ENCODE measurements at places on chromosomes 3 and 15.

DNA sequence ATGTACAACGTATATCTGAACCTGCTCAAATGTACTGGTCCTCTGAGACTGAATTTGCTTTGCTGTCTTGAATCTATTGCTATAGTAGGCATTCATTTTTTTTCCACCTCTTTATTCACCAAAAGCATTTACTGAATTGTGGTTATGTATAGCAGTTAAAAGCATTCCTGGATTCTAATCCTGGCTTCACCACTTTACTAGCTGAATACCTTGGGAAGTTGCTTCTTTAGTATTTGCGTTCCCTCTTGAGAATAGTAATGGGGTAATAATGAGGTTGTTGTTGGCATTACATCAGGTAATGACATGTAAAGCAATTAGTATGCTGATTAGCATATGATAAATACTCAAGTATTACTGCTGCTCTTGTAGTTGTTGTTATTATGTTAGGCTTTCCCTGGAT is 29.1 kb downstream of the MEF2A start:
- no peak for DNase-seq

GRCh38 chr3:148737104-148737530 is 39.4 kb downstream of the AGTR1 start:
- DNase-seq, result no peak

DNA sequence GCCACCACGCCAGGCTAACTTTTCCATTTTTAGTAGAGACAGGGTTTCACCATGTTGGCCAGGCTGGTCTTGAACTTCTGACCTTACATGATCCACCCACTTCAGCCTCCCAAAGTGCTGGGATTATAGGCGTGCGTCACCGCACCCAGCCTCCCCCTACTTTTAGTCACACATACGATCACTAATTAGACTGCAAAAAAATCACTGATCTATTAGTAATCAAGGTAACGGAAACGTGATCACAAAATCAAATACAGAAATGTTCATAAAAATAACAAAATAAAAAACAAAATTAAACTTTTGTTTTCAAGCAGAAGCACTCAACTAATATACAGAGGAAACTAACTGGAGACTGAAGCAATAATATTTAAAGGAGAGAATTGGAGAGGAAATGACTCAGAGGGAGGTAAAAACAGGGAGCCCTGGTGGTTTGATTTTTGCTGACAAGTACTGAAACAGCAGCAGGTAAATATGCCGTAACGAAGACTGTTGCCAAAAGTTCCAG is 4.6 kb downstream of the WDR53 start:
- no peak for DNase-seq

- no peak for DNase-seq
Observed at GRCh38 chr3:116040152-116040551, 405.1 kb downstream of the LSAMP start.

GRCh38 chr15:91311986-91312385 is 211.9 kb downstream of the SV2B start:
- DNase-seq, result no peak

GRCh38 chr3:15796331-15796730 is 1.4 kb downstream of the ANKRD28 start:
- DNase-seq, result no peak

DNA sequence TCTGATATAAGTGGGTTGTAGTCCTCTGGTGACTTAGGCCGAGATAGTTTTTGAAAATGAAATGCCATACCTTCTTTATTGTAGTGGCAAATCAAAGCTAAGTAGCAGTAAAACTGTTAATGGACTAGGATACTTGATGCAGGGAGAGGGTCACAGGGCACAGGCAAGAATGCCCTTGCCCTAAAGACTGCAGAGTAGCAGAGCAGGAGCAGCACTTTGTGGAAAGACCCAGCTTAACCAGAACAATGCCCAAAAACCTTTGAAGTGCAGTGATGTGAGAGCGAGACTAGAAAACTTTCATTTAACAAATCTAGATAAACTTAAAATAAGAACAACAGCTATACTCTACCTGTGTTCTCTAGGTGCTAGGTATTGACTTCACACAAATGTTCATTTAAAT is 121.9 kb downstream of the MBNL1 start:
- no peak for DNase-seq

- DNase-seq, result peak; percentile 79
Observed at GRCh38 chr3:193805448-193805847, 212.4 kb downstream of the OPA1 start.

- DNase-seq, result no peak
Observed at GRCh38 chr3:44661189-44661588, 12.7 kb downstream of the ZNF35 start.

- no peak for DNase-seq
Observed at GRCh38 chr3:81216192-81216591, 545.3 kb downstream of the GBE1 start.

DNA sequence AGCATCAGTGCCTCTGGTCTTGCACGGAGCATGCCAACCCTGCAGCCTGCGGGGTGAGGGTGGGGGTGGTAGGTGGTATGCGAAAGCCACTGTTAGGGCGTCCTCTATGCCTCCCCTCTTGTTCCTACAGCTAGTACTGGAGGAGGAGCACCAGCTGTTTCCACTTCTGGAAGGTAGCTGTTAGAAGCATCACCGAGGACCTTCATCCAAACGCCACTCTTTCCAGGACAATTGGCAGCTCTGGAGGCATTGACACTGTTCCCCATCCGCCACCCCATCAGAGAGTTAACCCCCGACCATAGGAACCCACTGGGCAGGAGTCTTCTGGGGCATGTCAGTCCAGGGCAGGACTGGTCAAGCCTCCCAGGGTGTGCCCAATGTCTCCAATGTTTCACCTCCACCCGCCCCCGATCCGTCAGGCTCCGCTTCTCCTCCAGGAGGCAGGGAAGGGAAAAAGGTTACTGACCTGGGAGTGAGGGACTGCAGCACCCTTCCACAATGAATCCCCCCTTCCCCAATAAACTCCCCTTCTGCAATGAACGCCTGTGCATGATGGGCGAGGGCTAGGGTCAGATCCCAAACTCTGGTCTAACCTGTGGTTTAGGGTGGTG is 487 bp downstream of the DUOX2 start:
- no peak for DNase-seq

DNA sequence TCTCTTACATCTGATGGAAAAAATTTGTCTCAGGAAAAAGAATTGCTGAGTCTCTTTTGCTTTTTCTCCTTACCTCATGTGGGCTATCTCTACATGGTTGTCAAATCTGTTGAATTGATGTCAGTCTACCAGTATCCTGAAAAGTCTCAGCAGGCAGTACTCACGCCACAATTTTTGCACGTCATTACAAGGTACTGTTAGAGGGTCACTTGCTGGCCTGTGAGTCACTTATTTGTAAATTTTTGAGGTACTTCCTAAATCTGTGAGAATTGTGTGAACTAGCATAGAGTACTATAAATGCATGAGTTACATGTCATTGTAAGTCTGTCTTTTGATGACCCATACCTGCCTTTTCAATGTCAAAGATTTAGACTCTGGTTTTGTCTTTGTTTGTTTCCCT is 15.9 kb downstream of the HPS3 start:
- DNase-seq, result no peak

DNA sequence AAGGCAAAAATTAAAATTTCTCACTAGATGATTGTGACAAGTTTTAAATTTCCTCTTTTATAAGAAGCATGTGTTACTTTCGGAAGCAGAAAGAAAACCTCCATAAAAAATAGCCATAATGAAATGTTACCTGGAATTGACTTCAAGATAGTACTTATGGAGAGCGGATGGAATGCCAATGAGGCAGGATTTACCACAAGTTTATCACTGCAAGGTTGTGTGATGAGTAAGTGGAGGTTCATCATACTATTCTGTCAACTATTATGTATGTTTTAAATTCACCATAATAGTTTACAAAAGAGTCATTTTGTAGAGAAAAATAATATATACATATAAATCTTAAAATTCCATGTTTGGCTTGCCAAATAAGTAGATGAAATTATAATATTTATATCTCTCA is 230.3 kb downstream of the SCAPER start:
- DNase-seq, result no peak

GRCh38 chr15:58748852-58749531 is 515 bp downstream of the ADAM10 start:
- DNase-seq, result peak; percentile 48

DNA sequence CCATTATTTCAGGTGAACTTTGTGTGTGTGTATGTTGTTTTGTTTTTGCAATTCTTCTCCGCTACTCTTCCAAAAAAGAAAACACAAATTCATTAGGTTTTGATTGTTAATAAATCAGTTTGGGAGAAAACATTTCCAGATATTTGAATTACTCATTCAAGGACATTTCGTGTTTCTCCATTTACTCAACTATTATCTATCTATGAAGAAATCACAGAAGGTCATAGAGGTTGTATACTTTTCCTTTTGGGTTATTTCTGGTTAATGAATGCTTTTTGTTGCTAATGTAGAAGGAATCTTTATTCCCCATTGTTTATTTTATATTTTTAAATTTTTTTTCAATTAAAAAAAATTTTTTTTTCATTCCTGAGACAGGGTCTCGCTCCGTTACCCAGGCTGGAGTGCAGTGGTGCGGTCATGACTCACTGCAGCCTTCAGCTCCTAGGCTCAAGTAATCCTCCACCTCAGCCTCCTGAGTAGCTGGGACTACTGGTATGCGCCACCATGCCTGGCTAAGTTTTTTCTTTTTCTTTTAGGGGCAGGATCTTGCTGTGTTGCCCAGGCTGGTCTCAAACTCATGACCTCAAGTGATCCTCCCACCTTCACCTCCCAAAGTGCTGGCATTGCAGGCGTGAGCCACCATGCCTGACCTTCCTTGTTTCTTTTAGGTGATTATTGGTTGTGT is 28.4 kb downstream of the IGF1R start:
- no peak for DNase-seq

DNA sequence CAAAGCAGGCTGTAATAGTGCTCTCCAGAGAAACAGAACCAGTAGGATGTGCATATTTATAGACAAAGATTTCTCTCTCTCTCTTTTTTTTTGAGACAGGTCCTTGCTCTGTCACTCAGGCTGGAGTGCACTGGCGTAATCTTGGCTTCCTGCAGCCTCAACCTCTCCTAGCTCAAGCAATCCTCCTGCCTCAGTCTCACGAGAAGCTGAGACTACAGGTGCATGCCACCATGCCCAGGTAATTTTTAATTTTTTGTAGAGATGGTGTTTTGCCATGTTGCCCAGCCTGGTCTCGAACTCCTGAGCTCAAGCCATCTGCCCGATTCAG is 67.1 kb upstream of the CHD2 start:
- DNase-seq, result no peak

- DNase-seq, result peak; percentile 0
Observed at GRCh38 chr3:46717447-46718231, at the start of gene PRSS50. TSS of gene PRSS50 (minus strand) at chr3:46717869. CDS start at chr3:46717824, 45 bp downstream.

GRCh38 chr15:49901321-49901720 is 217.7 kb downstream of the ATP8B4 start:
- no peak for DNase-seq

DNA sequence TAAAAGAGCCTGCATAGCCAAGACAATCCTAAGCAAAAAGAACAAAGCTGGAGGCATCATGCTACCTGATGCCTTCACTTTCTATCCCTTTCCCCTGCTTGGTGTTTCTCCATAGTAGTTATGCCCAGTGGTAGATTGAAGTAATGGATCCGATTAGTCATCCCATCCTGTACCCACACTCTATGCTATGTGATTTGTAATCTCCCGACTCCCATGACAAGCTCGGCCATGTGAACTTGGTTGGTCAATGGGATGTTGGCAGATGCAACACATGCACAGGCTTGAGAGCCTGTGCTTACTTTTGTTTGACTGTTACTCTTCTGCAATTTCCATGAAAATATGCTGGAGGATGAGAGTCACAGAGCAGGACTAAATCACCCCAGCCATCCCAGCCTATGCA is 334.9 kb upstream of the DPH6 start:
- no peak for DNase-seq

- DNase-seq, result no peak
Observed at GRCh38 chr15:79455361-79455760, 23.2 kb downstream of the MINAR1 start.

DNA sequence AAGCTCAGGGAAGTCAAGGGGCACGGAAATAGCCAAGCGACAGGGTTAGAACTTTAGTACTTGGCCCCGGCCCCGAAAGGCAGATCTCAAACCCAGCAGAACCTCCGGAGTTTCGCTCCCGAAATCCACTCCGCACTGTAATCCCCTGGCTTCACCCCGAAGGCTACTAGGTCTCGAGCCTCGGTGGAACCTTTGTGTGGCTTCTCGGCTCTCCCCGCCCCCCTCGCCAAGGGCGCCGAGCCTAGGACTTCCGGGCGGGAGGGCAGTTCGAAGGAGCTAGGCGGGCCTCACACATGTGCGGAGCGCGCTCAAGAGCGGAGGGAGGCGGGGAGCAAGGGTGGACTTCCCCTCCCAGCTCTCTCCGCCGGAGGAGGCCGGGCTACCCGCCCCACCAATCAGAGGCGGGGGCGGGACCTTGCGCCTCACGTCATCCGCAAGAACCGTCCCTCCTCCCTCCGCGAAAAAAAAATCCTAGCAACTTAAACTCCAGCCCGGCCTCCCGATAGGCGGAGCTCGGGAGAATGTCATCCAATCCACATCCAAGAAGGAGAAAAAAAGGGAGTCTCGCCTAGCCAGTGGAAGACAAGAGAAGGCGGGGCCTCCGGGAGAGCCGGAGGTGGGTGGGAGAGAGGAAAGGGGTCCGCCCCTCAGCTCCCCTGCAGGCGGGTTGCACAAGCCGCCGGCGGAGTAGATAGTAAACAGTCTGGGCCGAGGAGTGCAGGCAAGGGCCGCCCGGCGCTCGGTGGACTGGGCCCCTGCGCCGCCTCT is 2.4 kb upstream of the SIN3A start:
- DNase-seq, result peak; percentile 87

GRCh38 chr3:65830948-65831732 is 207.6 kb downstream of the MAGI1 start:
- DNase-seq, result no peak

DNA sequence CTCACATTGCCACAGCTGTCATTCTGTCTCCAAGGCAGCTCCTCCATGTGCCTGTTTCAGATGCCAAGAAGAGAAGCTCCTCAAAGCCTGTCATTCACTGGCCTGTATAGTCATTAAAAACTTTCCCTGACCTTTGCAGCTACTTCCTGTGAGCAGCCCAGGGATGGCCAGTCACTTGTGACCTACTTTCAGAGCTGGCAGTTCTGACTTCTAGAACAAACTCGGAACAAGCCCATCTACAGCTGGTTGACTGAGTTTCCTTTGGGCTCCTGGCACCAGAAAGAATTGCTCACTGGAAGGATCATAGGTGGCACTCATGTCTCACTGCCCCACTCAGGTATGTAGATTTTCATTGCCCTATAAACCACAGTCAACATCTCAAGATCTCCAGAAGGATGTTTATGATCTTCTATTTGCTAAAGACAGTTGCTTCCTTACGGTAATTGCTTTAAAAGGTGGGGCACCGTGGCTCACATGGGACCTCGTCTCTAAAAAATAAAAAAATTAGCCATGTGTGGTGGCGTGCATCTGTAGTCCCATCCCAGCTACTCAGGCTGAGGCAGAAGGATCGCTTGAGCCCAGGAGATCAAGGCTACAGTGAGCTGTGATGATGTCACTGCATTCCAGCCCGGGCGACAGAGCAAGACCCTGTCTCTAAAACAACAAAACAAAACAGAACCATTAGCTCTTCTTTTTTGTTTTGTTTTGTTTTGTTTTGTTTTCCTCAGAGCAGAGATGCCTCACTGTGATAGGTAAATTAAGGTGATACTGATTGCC is 11.2 kb upstream of the ATP13A3 start:
- DNase-seq, result peak; percentile 20
